ENCODE measurements at places on chromosomes 2 and 18.

DNA sequence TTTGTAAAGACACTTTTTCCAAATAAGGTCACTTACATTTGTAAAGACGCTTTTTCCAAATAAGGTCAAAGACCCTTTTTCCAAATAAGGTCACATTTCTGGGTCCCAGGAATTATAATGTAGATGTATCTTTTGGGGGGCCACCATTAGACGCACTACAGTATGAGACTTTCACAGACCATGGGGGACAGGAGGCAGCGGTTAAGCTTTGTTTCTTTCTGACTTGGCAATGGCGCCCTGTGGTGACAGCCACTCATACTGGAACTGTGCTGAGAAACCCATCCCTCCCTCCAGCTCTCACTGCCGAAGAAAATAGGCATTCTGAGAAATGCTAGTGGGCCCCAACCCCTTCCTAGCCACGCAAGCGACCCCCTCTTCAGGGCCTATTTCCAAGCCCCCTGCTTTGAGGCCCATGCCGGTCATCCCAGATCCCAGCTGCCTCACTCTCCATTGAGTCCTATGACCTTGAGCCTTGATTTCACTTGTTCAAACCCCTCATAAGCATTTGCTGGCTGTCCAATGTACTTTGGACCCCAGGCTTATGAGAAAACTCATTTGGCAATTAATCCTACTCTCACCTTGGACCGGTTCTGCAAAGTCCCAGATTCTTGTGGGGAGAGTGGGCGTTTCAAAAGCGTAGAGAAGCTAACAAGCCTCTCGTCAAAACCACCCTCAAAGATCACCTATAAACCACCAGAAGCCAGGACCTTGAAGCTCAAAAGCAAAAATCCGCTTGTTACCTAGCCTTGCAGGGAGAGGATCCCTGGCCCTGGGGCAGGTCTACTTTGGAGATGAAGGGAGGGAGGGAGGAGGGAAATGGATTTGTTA is 11.3 kb upstream of the SPATA3 start:
- no peak for DNase-seq

DNA sequence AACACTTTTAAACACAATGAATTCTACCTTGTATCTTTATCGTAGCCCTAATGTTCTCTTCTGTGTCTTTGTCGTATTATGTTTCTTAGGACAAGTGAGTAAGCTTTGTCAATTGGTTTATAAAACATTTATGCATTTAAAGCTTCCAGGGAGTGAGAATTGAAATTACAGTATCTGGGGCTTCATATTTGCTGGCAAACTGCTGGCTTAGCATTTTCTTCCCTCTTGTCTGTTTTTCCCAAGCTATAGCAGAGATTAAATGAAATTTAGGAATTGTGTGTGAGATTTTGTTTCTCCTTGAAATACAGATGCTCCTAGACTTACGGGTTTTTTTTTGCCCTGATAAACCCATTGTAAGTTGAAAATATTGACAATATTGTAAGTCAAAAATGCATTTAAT is 73.3 kb downstream of the FMNL2 start:
- no peak for DNase-seq

DNA sequence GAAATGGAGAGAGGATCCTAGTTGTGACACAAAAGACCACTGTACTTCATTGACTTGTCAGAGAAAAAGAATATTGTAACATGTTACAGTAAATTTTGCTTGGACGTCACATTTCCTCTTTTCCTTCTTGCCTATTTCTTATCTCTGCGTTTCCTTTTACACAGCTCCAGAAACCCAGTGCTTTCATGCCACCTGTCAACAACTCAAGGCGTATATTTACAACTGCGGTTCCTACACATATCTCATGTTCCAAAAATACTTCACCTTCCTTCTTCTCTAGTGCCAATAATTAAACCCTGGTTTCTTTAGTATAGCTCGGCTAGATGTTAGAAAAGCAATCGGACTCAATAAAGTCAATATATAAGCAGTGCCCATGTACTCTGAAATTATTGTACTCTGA is 911.5 kb upstream of the FSHR start:
- DNase-seq: no peak

GRCh38 chr2:15734674-15735483 is 143.2 kb downstream of the DDX1 start:
- DNase-seq: no peak

DNA sequence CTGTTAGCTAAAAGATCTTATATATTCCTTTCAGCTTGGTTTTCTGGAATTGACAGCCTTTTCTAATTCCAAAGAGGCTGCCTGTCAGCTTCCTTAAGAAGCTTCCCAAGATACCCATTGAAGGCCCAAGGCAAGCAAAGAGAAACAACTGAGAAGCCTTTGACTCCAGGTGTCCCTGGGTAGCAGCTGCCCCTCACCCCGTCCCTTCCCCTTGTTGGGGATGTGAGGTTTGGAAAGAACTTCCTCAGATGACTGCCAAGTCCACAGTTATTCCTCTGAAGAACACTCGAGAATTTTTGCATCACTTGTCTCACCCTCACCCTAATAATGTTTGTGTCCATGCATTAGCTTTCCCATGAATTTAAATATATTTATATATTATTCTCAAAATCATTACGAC is 13.3 kb downstream of the MAPRE3 start:
- DNase-seq: no peak

DNA sequence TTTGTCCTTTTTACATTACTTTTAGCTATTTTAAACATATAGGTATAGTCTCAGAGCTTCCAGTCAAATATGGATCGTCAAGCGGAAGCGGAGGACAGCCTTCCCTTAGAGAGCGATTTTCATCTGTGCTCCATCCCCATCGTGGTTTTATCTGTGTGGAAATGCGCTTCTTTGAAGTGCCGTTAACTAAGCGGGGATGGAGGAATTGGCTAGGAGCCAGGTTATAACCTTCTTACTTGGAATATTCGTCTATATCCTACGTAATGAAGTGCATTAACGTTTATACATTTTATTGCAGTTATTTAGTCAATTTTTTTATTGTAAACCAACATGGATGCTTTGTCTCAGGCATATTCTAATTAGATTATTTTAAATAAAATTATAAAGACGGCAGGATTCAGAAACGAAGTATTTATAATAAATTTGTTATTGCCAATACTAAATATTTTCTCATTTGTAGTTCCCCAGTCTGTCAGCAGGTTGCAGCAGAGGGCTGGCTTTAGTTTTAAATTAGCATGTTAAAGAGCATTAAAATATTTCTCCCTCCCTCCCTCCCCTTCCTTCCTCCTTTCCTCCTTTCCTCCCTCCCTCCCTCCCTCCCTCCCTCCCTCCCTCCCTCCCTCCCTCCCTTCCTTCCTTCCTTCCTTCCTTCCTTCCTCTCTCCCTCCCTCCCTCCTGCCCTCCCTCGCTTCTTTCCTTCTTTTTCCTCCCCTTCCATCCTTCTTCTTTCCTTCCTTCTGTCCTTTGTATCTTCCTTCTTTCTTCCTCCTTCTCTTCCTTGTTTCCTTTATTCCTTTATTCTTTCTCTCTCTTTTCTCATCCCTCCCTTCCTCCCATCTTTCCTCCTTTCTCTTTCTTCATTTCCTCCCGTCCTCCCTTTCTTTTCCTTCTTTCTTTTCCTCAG is 80.6 kb upstream of the DOCK10 start:
- DNase-seq: peak; percentile 21

GRCh38 chr2:177432703-177433102 is 40.1 kb downstream of the AGPS start:
- no peak for DNase-seq

- no peak for DNase-seq
Observed at GRCh38 chr2:98155716-98156115, 68.7 kb downstream of the VWA3B start.

DNA sequence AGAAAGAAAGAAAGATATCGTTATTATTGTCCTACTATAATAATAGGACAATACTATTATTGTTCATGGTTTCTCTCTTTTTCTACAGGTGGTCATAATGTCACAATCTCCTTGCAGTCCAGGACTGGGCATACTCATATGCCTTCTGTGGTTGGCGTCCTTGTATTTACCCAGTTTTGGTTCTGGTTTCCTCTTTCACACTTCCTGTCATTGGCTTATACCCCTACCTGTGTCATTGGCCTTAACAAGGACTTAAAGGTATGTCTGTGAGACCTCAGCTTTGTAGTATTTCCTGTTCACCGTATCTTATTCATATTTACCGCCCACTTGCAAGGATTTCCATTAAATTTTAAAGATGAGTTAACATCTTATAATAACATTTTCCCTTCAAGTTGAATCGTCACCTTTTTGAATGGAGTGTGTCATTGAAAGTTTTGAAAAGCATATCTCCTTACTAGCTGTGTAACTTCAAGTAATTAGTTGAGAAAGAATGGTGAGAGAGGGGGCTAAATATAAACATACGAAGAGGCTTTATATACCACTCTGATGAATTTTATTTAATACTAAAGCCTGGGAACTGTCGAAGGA is 36.5 kb upstream of the HTR2B start:
- no peak for DNase-seq

- no peak for DNase-seq
Observed at GRCh38 chr2:37797081-37797480, 125.6 kb upstream of the CDC42EP3 start.

GRCh38 chr2:18987016-18987415 is 371.4 kb downstream of the OSR1 start:
- no peak for DNase-seq

DNA sequence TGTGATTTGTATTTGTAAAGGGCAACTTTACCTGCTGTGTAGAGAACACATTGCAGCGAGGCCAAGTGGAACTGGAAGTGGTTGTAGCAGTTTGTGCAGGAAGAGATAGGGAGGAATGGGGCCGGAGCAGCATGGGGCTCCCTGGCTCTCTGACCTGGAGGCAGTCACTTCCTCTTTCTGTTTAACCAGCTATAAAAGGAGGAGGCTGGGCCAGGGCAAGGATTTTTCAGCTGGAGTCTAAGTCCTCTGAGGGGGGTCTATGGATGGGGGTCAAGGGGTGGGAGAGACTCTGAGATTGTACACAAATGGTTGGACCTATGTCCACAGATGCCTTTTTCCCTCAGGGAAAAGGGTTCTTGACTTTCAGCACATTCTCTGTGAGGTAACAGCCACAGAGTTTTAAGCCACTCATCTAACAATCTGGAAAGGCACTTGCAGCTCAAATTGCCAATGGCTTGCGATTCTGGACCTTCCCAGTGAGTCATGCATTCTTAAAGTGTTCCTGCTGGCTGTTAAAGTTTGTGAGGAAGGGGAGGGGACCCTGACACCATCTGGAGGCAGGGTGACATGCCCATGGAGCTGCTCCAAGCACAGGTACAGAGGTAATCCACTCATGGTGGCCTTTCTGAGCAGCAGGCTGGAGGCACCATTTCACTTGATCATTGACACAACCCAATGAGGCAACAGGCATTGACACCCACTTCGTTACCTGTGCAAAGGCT is 347.0 kb downstream of the CYRIA start:
- DNase-seq: no peak

DNA sequence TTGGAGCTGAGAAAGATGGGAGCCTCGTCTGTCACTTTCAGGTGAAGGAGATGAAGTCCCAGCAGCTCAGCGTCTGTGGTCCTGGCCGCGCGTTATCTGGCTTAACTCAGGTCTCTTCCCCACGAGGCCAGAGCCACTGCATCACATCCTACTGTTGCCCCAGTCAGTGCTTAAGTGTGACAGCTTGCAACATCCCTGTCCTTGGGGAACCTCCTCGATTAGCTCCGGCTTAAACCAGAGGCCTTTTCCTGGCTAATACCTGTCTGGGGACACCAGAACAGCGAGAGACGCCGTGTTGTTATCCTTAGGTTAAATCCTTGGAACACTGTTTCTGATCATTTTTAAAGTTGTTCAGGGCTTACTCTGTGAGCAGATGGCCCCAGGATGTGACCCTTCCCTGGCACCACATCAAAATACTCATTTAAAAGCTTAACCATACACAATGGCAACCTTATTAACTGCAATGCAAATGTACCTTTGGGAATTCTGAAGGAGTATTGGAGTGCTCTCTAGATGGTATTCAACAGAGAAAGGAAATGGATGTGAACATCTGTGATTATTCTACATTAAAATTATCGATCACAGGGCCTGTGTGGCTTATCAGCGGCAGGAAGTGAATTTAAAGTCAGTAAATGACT is 61.2 kb upstream of the SPP2 start:
- DNase-seq: no peak

- DNase-seq: no peak
Observed at GRCh38 chr18:31980863-31981262, 37.8 kb upstream of the RNF125 start.

- no peak for DNase-seq
Observed at GRCh38 chr18:68840554-68841263, 42.8 kb downstream of the CCDC102B start.

- no peak for DNase-seq
Observed at GRCh38 chr2:210901326-210901725, 344.9 kb downstream of the CPS1 start.

GRCh38 chr2:44335806-44336538 is 25.3 kb downstream of the PREPL start:
- DNase-seq: no peak

DNA sequence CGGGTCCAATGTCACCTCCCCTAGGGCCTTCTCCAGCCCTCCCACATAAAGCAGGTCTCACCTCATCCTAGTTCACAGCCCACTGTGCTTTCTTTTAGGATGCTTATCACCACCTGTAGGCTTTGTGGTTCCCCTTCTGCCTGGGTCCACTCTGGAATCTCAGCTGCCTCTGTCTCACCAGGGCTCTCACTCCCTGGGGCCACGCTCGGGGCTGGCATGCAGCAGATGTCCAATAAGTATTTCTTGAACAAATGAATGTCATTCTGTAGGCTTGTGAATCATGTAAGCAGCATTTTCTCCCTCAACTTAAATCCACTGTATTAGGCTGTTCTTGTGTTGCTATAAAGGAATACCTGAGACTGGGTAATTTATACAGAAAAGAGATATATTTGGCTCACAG is 4.3 kb upstream of the SH3BP4 start:
- no peak for DNase-seq

GRCh38 chr18:57984490-57985115 is 59.4 kb upstream of the NEDD4L start:
- no peak for DNase-seq

DNA sequence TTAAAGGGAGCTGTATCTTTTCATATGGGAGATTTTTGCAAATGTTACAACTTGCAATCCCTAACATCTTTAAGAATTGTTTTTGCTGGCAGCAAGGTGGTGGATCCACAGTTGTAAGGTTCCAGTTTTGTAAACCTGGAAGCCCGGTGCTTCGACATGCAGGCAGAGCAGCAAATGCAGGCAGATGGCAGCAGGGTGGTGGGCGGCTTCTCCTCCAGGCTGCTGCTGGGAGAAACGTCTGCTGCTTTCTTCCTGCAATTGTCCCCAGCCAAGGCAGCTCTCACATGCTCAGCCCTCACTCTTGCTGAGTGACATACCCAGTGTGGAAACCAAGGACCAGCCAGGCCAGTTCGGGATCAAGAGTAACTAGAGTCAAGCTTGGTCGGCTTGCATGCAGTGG is 166.0 kb downstream of the SEPTIN10 start:
- DNase-seq: no peak

DNA sequence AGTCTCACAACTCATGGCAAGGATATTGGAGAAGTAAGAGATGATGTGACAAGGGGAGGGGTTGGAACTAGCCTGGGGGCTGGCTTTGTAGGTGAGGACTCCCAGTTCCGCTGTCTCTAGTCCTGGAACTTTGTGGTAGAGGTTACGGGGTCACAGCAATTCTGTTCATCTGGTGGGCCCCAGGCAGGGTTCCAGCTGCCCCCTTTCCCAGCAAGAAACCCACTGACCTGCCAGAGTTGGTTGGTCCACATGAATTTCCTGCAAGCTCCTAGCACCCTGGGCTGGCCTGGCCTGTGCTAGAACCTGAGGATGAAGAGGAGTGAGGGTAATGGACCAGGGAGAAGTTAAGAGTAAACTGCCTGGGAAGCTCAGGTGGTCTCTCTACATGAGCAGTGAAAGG is 41.3 kb downstream of the PSD4 start:
- DNase-seq: no peak

All from activated T-cell treated with anti-CD3 and anti-CD28 coated beads for 4 hours (primary cell).